T-helper 17 cell (primary cell): ENCODE measurements at places on chromosomes 16 and 17.

DNA sequence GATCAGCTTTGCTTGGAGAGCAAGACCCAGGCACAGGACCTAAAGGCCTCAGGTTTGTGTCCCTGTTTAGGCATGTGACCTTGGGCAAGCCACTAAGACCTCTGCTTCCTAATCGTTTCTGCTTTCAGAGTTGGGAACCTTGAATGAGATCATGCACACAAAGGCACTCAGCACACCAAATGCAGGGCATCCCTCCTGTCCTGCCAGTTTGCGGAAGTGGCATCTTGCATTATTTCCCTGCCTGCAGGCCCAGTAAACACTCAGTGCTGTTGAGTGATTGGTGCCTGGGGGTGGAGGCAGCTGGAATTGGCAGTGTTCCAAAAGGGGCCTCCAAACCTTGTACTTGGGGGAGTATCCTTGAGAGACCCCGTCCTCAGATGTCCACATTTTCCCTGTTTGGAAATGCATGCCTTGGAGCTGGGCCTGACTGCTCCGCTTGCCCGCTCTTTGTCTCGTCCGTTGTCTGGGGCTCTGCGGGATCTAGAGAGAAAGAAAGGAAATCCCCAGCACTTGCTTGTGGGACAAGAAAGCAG lies 28.7 kb downstream of the MRM1 start:
- no peak for DNase-seq

- no peak for DNase-seq
These were observed 19.1 kb downstream of the CUEDC1 start for GRCh38 chr17:57935833-57936807.

DNA sequence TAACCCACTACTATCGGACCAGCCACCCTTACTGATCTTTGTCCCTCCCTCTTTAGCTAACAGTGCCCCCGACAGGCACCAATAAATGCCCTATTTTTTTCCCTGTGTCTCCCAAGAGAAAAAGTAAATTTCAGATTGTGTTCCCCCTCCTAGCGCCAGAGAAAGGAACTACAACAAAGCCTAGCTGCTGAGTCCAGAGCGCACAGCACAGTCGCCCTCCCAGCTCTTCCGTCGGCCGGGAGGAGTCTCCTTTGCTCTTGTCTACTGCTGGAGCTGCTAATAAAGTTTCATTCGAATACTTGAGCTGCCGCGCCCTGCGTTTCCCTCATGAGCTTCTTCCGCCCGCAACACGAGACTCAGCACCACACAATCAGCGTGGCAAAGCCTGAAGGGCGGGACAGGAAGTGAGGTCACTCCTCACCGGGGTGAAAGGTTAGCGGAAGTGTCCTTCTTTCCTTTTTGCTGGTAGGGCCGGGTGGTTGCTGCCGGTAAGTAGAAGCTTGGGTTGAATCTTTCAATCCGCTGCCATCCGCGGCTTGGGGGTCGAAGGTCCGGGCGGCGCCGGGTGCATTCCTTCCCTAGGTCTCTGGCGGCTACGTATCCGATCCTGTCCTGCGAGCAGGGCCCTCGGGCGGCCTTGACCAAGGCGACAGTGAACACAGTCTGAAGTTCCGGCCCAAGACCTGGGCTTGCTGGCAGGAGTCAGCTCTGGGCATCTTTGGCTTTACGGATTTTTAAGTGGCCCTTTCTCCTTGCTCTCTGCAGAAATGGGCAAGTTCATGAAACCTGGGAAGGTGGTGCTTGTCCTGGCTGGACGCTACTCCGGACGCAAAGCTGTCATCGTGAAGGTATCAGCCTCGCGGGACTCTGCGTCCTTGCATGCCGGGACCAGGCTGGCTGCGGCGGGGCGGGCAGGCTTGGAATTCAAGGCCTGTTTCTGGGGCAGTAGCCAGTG lies at the start of gene RPL27:
Gene RPL27, plus strand, starts transcription at position 436 of the 955 bp plus-strand sequence. Its CDS starts 332 bp downstream, at position 768.
- DNase-seq = peak; percentile 94

- no peak for DNase-seq
These were observed 100.5 kb downstream of the MSI2 start for GRCh38 chr17:57356719-57357391.

- DNase-seq = no peak
These were observed 134.2 kb downstream of the MGAT5B start for GRCh38 chr17:77002103-77003045.

DNA sequence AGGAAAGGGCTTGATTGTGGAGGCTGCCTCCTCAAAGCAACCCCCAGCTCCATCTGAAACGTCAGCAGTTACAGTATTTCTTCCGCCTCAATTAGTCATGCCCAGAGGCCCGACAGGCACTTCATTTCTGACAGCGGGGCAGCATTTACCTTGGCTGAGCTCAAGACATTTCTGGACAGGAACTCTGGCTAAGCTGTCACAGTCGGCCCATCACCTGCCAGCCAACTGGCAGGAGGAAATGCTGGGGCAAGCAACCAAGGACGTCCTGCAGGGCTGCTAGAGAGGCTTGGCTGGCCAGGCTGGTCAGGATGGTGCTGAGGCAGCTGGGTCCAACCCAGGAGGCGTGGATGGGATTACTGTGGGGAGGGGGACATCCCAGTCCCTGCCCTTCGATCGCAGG lies 27.8 kb downstream of the PLXDC1 start:
- no peak for DNase-seq

DNA sequence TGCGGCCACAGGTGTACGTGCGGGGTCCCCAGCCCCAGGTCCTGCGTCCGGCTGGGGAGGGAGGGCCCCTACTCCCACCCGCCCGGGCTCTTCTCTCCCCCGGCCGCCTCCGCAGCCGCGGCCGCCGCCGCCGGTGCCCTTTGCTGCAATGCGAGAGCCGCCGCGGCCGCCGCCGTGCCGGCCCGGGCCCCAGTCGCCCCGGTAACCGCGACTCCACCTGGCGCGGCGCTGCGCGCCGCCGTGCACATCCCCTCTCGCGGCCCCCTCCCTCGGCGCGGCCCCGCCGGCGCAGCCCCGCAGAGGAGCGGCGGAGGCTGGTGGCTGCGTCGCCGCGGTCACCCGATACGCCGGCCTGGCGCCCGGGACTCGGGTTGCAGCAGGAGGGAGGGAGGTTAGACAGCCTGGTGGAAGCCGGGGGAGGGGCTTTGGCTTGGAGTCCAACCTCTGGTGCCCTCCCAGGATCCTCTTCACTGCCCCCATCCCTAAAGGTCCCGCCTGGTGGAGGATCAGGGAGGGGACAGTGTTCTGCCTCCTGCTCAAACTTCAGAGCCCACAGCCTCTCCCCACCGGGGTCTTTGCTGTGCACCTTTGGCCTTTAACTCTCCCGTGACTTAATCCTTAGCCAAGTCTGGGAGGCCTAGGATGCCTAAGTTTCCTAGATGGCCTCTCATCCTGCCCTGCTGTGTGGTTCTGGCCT lies 32.9 kb downstream of the SRCIN1 start:
- no peak for DNase-seq

DNA sequence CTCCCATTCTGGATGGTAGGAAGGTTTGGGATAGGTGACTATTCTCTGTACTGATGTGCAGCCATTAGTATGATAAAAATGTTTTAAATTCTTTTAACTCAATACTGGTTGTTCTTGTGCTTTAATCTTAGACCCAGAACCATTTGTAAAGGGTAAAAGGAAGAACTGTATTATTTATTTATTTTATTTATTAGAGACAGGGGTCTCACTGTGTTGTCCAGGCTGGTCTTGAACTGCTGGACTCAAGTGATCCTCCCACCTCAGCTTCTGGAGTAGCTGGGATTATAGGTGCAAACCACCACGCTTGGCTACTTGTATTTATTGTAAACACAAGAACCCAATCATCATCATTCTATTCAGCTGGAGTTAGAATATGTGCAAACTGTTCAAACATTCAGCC lies 2.2 kb upstream of the MOSMO start:
- DNase-seq = no peak

- no peak for DNase-seq
These were observed 182.6 kb downstream of the C16orf78 start for GRCh38 chr16:49556249-49556605.

DNA sequence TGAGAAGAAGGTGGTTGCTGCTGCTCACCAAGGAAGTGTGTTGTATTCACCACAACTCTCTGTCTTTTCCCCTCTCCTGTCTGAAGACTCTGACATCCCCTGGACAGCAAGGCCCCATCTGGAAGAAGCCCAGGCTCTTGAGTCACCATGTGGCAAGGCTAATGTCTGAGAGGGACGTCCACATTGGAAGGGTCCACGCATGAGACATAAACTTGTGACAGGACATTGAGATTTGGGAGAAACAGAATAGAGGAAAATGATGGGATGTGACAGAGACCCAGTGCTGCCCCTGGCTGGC lies 176.5 kb downstream of the IRF8 start:
- DNase-seq = no peak

DNA sequence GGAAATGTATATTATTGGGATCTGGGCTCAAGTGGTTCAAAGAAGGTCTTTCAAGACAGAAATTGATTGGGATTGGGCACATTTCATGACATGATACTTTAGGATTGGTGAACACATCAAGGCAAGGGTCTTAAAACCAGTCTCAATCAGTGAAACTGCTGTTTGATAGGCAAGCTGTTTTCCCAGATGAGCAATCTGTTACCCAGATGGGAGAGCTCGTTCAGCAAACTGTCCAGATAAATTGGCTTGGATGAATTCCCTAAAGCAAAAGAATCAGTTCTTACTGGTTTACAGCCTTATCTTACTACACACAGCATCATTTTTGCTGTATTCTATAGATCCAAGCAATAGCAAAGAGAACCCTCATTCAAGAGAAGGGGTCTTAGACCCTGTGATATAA lies 31.0 kb upstream of the CNEP1R1 start:
- DNase-seq = no peak

GRCh38 chr17:1779571-1780131 lies 17.8 kb downstream of the SERPINF1 start:
- DNase-seq = no peak

DNA sequence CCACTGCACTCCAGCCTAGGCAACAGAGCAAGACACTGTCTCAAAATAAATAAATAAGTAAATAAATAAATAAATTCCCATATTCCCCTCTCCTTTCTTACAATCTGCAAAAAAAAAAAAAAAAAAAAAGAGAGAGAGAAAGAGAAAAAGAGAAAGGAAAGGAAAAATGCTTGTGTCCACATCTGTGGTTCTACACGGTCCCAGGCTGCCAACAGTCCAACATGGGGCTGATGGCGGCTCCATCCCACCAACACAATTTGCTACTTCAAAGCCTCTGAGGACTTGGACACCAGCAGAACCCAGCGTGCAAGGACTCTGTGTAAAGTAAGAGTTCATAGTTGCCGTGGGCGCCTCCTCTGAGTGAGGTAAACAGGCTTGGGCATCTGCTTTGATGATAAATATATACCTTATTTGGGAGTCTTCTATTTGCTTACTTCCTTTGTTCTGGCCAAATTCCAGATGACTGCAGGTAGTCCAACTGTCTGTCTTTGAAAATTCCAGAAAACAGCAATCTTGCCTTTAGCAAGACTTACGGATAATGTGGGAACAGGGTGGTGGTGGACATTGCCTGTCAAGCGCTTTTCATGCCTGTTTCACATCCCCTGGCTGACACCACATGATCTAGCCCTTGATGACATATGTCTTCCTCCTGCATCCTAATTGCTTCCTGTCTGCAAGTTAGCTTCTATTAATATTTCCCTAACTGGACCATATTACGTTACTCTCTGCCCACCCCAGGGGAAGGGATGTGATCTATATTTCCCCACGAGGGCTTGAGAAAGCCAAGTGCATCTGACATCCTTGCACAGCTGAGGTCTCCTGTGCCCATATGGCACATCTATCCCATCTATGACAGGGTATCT lies 10.1 kb downstream of the LITAF start:
- no peak for DNase-seq

GRCh38 chr17:8965394-8966168 lies at the start of gene PIK3R5:
PIK3R5 (minus strand) TSS chr17:8965707; CDS start chr17:8911494, 54,213 bp downstream.
- peak; percentile 84 for DNase-seq
